NCI-H460 (cell line): ENCODE measurements at places on chromosomes 2 and 18.
A peak's percentile ranks its signal among the peaks of the same experiment; 100 is the strongest.

DNA sequence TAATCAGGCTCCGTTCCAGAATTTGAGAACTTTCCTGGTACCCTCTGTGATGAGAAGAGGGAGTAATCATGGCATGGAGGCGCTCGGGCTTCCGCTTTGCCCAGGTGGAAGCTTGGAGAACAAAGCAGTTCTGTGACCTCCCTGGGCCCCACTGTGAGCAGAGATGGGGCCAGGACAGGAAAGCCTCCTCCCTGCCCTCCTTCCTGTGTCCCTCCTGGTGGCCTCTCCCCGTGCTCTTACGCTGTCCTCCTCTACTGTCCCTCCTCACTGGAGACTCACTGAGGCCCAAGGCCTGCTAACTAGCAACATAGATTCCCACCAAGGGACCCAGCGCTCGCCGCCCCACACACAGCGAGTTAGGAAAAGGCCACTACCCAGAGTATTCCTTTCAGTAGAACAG lies 119.8 kb downstream of the MAPK4 start:
- DNase-seq: no peak

DNA sequence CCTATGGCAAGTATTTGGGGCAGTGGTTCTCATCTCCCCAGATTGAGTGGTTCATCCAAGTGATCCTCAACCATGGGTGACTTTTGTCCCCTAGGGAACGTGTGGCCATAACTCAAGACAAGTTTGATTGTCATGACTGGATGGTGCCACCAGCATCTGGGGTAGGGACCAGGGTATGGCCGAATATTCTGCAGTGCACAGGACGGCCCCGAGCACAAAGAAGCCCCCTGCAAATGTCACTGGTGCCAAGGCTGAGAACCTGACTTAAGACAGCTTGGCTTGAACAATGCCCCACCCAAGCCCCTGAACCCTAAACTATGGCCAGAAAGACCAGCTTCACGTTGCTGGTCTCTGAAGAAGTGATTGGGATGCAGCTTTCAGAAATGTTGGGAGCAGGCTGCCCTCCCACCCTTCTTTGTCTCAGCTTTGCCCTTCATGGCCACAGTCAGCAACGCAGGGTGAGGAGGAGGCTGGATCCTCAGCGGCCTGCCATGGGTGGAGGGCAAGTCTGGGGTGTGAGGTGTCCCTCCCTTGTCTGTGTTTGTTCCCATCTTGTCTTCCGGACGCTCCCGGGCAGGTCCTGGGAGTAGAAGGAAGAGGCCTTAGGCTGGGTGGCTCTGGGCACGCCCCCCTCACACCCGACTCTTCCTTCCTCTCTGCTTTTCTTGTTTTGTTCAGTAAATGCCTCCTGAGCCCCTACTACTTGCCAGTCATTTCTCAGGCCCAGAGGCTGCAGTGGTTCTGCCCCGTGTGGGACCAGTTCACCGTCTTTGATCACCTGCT lies 43.4 kb downstream of the GREB1 start:
- DNase-seq: no peak

GRCh38 chr2:207248702-207249377 lies 83.1 kb upstream of the KLF7 start:
- no peak for DNase-seq

DNA sequence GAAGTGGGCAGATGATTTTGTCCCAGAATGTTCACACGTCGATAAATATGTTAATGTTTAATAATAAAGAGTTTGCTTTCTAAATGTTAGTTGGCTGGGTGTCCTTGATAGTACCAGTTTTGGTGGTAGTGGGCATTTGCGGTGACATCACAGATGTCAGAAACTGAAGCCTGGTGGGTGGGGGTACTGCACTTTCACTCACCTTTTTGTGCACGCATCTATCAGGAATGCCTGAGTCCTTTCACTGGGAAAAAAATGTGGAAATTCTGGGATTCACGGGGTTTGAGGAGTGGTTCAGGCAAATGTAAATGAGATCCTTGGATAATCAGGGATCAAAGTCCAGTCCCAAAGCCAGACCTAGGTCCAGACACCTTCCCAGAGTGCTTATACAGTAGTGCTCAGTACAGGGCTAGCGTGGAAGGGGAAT lies 3.2 kb downstream of the EPAS1 start:
- no peak for DNase-seq

DNA sequence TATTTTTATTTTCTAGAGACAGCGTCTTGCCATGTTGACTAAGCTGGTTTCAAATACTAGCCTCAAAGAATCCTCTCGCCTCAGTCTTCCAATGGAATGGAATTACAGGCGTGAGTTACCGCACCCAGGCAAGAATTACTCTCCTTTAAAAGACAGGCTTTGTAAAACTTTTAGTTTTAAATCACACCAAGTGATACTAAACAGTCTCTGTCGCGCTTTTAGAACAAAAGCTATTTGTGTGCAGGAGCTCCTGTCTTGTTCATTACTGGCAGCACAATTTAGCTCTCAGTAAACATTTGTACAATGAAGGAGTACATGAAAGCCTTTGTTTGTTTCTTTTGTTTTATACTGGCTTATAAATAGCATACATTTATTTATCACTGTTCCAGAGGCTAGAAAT lies 1719.2 kb upstream of the PIK3C3 start:
- DNase-seq: no peak

GRCh38 chr2:240135706-240136012 lies 446 bp downstream of the COPS9 start:
- DNase-seq: no peak

GRCh38 chr2:73111073-73112025 lies 1.4 kb downstream of the RAB11FIP5 start:
- DNase-seq: peak; percentile 12

DNA sequence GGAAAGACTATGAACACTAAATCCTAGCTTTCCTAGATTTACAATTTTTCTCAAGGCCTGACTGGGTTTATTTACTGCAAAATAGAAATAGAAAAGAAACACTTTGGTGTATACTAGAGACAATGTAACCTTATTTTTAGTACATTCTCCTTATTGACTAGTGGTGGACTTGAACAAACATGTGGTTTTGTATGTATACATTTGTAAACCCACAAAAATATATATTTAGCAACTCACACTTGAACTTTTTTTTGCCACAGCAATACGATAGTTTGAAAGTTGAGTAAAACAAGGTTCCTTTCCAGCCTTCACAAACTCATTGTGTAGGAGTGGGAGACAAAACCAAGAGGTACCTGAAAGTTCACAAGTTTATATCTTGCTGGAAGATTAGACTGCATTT lies 1633.4 kb upstream of the LRRTM1 start:
- DNase-seq: no peak

DNA sequence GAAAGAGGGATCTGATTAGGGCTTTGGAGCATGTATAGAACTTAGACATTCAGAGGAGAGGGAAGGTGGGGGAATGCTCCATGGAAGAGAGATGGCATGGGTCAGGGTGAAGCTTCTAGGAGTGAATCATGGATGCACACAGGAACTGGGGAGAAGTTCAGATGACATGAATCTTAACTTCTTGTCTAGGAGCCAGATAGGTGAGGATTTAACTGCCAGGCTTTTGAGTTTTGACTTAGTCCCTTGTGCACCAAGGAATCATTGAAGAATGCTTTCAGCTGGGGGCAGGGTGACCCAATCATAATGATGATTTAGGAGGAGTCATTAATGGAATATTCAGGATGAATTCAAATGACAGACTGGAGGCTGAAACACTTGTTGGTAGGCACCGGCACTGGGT lies 48.7 kb downstream of the ACYP2 start:
- no peak for DNase-seq

GRCh38 chr2:32884346-32884745 lies 62.4 kb upstream of the LTBP1 start:
- DNase-seq: no peak

DNA sequence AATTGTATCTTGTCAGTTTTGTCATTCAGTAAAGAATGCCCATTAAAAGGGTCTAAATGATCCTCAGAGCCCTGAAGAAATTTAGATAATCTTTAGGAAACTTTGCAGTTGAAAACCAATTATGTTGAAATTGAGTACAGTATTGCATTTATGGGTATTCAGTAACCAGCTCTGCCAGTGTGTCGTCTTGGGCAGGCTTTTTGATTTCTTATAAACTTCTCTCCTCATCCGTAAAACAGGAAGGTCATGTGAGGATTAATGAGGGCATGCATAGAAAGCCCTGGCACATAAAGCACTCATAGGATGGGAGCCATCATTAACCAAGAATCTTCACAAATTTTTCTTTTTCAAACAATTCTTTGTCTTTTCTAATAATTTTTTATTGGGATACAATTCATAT lies 14.8 kb downstream of the PNO1 start:
- DNase-seq: no peak

GRCh38 chr2:179165356-179166000 lies 99.2 kb downstream of the SESTD1 start:
- DNase-seq: no peak

GRCh38 chr18:23245461-23245860 lies 110.2 kb downstream of the CABLES1 start:
- no peak for DNase-seq

GRCh38 chr2:236853585-236854051 lies 232.1 kb upstream of the COPS8 start:
- DNase-seq: no peak

- no peak for DNase-seq
These were observed 174.8 kb downstream of the LDLRAD4 start for GRCh38 chr18:13393338-13393737.

GRCh38 chr18:42107691-42108450 lies 152.8 kb downstream of the PIK3C3 start:
- DNase-seq: no peak

DNA sequence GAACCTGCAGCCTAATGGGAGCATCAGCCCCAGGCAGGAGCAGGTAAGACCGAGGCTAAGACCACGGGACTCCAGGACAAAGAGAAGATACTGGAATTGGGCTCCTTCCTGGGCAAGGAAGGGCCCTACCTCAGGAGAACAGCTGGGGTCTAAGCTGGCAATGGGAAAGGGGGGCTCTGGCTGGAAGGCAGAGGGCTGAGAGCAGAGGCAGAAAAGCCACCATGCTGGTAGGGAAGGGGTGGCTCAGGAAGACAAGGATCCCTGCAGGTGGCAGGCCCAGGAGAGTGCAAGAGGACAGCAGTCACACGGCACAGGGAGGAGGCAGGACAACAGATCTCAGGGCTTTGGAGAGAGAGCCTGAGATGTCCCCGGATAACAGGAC lies 203.5 kb downstream of the NDUFA10 start:
- DNase-seq: no peak

DNA sequence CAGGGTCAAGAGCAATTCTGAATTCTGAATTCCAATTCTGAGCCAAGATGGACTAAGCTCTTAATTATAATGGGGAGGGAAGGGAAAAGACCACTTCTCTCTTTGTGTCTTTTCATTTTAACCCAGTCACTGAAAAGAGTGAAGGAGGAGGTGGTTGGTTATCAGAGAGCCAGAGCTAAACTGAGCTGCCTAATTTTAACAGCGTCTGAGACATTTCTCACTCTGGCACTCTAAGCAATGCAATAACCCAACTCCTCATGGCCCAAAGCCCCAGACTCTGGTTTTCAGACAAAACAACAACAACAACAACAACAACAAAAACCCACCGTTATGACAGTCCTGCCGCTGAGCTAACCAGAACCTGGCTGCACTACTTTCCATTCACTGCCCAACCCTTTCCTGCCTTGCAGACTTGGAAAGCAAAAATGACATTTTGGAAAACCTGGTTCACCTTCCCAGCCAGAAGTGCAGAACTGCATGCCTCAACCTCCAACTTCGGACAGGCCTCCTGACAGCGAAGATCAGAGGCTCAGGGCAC lies 1.0 kb downstream of the CHST10 start:
- DNase-seq: no peak

DNA sequence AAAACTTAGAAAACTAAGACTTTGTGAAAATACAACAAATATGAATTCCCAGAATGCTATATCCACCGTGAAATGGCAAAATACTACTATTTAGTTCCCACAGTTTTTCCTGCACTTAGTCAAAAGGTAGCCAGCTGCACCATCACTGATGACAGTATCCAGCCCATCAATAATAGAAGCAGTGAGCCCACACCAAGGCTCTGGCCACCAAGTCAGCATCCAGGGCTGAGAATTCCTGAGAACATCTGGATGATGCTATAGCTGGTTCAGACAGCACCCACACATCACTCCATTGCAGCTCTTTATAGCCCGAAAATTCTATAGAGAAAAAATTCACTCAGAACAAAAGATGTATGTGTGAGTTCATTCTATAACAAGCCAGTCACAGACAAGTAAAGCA lies 159.1 kb upstream of the SPATS2L start:
- DNase-seq: no peak

GRCh38 chr2:8794923-8795825 lies 42.2 kb downstream of the KIDINS220 start:
- no peak for DNase-seq

DNA sequence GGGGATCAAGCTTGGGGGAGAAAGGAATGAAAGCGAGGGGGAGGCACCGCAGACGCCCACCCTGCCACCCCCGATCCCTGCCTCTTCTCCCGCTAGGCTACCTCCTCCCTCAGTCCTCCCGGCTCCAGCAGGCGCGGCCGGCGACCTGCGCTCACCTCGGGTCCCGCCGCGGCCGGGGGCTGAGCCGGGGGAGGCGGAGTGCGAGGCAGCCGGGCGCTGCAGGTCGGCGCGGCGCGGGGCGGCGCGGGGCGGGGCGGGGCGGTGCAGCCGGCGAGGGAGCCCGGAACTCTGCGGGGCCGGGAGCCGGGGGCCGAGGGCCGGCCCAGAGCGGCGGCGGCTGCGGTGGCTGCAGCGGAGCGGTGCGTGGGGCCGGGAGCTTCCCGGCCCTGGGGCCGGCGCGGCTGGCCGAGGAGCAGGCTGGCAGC lies 477 bp downstream of the ACVR1 start:
- DNase-seq: no peak

GRCh38 chr2:158501301-158501700 lies 44.5 kb downstream of the PKP4 start:
- DNase-seq: no peak

DNA sequence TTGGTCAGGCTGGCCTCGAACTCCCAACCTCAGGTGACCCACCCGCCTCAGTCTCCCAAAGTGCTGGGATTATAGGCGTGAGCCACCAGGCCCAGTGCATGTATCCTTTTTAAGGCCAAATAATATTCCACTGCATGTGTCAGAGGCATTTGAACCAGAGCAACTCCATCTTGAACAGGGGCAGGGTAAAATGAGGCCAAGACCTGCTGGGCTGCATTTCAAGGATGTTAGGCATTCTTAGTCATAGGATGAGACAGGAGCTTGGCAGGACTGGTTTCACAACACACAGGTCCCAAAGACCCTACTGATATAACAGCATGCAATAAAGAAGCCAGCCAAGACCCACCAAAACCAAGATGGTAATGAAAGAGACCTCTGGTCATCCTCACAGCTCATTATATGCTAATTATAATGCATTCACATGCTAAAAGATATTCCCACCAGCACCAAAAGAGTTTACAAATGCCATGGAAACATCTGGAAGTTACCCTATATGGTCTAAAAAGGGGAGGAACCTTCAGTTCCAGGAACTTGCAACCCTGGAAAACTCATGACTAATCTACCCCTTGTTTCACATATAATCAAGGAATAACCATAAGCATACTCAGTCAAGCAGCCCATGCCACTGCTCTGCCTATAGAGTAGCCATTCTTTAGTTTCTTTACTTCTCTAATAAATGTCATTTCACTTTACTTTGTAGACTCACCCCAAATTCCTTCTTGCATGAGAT lies 204.6 kb downstream of the RAB3GAP1 start:
- no peak for DNase-seq
